ENCODE measurements at places on chromosomes 5 and 9. TPM values are rescaled to one million over a fixed set of nuclear protein-coding genes. Genes with fewer than 3 reads are reported as not detected.

DNA sequence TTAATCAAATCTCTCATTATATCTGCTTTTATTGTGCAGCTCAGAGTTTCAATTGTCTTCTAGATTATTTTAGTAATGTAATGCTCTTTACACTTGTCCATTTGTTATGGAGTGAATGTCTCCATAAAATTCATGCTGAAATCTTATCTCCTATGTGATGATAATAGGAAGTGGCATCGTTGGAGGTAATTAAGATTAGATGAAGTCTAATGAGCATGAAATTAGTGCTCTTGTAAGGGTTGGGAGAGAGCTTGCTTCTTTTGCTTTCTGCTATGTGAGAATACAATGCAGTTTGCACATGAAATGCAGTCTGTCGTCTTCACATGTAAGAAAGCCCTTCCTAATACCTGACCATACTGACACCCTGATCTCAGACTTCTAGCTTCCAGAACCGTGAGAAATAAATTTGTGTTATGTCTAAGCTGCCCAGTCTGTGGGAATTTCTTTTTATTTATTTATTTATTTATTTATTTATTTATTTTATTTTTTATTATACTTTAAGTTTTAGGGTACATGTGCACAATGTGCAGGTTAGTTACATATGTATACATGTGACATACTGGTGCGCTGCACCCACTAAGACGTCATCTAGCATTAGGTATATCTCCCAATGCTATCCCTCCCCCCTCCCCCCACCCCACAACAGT lies 1399.2 kb upstream of the CDH6 start:
- no peak for DNase-seq

DNA sequence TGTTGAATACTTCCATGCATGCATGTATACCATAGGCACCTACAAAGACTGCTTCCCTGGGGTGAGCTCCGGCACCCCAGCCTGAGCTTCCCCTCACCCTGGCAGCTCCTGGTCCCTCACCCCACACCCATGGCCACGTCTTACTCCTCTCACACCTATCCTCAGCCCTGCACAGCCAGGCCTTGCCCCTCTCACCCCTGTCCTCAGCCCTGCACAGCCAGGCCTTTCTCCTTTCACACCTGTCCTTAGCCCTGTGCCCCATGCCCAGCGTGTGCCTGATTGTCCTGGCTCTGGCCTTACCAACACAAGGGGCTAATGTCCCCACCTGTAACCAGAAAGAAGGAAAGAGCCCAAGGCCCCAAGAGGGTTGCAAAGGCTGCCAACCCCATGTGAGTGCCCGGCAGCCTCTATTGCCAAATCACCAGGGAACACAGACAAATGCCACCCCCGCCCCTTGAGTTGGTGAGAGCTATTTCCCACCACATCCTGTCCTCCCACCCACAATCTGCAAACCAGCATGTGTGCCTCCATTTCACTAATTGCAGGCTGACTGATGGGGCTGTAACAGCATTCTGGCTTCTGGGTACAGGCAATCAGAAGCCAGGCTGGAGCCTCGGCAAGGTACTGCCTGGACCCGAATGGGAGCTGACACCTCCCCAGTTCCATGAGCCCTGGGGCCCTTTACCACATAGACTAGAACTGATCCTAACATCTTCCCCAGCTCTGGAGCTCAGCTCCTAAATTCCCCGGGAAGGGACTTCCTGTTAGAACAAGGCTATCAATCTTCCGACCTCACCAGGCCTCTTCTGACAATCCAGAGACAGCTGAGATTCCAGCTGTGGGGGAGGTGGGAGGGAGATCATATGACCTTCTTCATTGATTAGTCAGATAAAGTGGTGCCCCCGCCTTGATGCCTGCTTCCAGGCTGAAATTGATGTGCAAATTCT lies 78.2 kb downstream of the FAM114A2 start:
- no peak for DNase-seq

- DNase-seq = no peak
Observed at GRCh38 chr5:23139338-23140171, 286.4 kb upstream of the CDH12 start.

DNA sequence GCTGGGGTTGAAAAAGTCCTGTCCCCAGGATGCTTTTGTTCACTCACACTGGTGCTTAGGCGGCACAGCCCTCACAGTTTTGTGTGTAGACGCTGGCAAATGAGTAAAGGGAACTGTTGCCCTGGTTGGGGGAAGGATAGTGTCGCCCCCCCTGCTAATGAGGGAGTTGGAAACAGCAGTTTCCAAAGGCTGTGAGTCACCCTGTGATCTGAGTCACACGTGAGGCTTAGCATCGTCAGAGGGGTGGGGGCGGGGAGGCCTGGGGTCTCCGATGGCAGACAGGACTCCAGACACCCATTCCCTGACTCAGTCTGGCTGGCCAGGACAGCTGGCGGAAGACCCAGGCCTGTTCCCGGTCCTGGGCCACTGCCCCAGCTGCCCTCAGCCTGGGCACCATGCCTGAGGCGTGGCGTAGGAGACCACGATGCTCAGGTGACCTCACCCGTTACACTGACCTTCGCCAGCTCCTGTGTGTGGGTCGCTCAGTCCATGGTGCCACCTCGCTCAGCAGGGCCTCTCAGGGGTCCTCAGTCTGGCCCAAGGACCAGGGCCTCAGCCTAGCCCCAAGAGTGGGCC lies 2.9 kb downstream of the DNAJB5 start:
- DNase-seq = peak; percentile 21

GRCh38 chr5:106376522-106376921 lies 1294.2 kb downstream of the EFNA5 start:
- no peak for DNase-seq

CDH9 gene
- not detected for total RNA-seq

DNA sequence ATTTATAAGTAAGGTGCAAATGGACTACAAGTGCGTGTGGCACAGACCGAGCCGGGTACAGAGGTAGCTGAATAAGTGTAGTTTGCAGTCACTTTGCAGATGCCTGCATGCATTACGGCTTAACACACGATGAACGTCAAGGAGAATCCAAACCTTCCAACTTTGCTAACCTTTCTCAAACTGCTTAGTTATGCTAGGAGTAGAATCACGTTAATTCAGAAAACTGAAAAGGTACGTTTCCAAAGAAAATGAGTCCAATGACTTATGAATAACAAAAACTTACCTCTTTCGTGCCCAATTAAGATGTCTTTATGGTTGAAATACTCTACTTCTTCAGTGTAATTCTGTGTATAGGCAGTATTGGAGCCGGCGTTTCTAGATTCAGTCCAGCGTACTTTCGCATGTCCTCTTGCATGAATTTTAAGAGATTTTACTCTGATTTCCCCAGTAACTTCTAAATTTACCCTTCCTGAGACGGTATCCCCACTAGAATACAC lies 539 bp downstream of the ARRDC3 start:
- peak; percentile 36 for DNase-seq

DNA sequence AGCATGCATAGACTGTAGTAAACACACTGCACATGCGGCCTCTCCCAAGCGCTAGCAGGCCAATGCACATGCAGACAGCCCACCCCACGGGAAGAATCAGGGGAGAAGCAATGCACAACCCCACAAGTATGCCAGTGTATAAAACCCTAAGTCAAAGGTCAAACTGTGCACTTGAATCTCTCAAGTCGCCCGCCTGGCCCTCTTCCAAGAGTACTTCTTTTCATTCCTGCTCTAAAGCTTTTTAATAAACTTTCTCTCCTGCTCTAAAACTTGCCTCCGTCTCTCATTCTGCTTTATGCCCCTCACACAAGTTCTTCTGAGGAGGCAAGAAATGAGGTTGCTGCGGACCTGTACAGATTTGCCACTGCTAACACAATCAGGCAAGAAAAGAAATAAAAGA lies 50.4 kb downstream of the PTPDC1 start:
- no peak for DNase-seq

GRCh38 chr9:37798677-37799076 lies 1.9 kb upstream of the DCAF10 start:
- DNase-seq = no peak

SPINK4 gene
- 146 TPM for total RNA-seq

OLFM1 gene
- 7.8 TPM for total RNA-seq

OR1J2 gene
- total RNA-seq = not detected

DNA sequence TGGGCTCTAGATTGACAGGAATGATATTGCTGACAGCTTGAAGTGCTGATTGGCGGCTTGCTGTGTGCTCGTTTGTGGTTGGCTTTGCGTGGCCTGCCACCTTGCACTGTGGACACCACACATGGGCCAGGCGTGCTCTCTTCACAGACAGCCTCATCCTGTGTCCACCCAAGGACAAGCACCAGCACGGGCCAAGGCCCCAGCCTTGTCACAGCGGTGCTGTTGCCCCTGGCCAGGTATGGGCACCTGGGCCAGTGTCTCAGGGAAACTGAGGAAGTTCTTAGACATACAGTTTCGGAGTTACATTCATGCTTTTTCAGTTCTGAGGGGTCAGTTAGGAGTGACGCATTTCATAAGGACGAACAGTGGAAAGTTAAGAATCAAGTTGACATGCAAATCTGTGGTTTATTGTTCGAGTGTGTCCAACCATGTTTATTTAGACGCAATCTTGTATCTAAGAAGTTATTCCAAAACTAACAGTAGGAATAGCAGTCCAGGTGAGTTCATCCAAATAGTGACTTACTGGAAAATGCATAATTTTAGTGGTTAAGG lies 125.9 kb downstream of the EHMT1 start:
- no peak for DNase-seq

DNA sequence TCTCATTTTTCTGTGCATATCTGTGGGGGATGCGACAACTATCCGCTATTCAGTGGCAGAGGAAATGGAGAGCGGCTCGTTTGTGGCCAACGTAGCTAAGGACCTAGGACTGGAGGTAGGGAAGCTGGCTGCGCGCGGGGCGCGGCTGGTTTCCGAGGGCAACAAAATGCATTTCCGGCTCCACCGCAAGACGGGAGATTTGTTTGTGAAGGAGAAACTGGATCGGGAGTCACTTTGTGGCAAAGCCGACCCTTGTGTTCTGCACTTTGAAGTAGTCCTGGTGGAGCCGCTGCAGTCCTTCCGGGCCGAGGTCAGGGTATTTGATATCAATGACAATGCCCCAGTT lies 320 bp downstream of the PCDHB1 start:
- no peak for DNase-seq

- DNase-seq = no peak
Observed at GRCh38 chr9:126886034-126886822, 25.8 kb downstream of the ZBTB34 start.

CAMK4 gene
- 3.1 TPM for total RNA-seq

DNA sequence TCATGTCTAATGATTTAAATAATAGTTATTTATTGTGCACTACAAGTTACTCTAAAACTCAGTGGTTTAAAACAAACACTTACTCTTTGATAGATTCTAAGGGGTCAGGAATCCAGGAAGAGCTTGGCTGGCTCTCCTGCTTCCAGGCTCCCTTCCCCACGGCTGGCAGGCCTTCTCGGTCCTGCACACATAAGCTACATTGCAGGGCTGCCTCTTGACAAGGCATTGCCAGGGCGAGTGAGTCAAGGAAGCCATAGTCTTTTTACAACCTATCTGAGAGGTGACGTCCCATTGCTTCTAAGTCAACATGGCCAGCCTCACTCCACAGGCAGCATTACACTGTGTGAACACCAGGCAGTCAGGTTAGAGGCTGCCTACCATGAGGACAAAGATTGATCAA lies 119.8 kb downstream of the AUH start:
- DNase-seq = no peak

GRCh38 chr9:110329639-110330230 lies 7.9 kb downstream of the TXNDC8 start:
- DNase-seq = no peak

- DNase-seq = no peak
Observed at GRCh38 chr5:53453898-53454718, 26.3 kb upstream of the FST start.

DNA sequence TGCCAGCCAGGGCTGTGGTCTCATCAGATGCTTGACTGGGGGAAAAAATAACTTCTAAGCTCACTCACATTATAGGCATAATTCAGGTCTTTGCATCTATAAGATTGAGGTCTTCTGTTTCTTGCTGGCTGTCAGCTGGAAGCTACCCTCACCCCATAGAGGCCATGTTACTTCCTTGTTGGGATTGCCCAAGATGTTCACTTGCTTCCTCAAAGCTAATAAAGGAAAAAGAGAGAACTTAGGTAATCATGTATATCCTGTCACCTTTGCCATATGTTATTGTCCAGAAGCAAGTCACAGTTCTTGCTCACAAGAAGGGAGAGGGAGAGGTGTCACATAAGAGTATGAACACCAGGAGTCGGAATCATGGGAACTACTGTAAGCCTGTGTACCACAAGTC lies 38.7 kb upstream of the ANKRD34B start:
- DNase-seq = no peak

DNA sequence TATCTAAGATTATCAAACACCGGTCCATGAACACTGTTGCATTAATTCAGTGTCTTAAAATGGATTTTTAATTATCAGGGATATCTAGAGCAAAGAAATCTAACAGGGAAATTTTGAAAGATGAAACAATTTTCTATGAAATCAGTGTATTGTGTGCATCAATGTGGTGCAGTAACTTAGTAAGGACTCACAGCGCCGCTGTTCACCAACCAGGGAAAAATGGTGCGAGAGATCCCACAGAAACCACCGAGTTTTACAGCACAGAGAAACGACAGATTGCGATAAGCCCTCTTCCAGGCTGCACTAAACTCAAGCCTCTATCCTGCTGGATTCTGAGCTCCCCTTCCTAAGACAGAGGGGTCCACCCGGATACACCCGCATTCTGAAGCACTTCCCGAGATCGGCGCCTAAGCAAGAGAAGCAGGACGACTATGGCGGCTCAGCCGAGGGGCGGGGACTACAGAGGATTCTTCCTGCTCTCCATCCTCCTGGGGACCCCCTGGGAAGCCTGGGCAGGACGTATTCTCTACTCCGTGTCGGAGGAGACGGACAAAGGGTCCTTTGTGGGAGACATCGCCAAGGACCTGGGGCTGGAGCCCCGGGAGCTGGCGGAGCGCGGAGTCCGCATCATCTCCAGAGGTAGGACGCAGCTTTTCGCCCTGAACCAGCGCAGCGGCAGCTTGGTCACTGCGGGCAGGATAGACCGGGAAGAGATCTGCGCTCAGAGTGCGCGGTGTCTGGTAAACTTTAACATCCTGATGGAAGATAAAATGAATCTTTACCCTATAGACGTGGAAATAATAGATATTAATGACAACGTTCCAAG lies at the start of gene PCDHGA7:
Gene PCDHGA7 (plus strand): TSS at position 274 of the 826 bp plus-strand sequence. CDS start 158 bp downstream, at position 432.
- DNase-seq = no peak

GRCh38 chr9:79384501-79384900 lies 187.3 kb upstream of the TLE4 start:
- DNase-seq = no peak

- DNase-seq = no peak
Observed at GRCh38 chr5:154470947-154471870, 6.8 kb downstream of the HAND1 start.

DNA sequence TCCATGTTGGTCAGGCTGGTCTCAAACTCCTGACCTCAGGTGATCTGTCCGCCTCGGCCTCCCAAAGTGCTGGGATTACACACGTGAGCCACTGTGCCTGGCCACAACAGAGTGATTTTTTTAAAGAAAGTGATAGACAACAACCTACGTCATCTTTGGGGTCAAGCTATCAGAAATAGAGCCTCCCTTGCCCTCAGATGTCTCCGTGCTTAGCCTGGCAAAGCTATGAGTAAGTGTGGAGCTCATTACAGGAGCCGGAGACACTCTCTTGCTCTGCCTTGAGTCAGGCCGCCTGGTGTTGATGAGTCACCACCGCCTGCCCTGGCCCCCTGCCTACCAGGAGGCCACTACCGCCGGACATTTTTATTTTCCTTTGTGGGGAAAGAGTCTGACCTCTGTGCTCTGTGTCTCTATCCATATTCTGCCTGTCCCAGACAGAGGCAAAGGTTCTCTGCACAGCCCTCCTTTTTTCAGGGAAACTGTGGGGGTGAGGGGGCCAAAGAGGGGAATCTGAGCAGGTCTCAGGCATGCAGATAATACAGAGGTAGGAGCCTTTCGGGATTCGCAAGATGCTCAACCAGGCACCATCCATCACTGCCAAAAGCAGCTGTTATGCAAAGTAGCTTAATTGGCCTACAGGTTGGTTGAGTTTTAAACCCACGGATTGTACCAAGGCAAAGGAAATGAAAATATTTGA lies 123.7 kb upstream of the CPEB4 start:
- DNase-seq = peak; percentile 52
